Right cardiac atrium (tissue), 5 donors: ENCODE measurements at places on chromosomes 16 and 17.

- DNase-seq = no peak
These were observed 67.8 kb downstream of the GRIN2A start for GRCh38 chr16:10114409-10114808.

GRCh38 chr17:72430611-72431432, 310.0 kb downstream of the SOX9 start:
- no peak for DNase-seq

- no peak for DNase-seq
These were observed 85.3 kb downstream of the HAPSTR1 start for GRCh38 chr16:9176547-9177418.

DNA sequence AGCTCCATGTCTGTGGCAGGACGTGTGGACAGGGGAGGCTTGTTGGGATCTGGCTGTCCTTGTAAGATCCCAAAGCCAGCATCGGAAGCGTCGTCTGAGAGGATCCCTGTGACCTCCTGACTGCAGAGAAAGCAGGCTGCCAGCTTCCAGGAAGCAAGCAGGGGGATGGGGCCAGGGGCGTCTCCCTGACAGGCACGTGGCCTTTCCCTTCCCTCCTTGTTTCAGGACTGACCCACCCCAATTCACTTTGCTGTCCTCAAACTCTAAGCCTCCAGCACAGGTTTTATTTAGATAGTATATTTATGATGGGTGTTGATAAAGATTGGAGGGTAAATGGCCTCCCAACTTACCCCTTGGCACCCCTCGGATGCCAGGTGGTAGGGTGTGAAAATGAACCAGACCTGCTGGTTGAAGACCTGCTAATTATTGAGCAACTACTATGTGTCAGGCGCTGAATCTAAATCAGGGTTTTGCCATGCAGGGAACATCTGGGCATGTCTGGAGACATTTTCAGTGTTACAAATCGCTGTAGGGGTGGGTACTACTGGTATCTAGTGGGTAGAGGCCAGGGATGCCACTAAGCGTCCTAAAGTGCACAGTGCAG, 24.5 kb downstream of the SOCS1 start:
- DNase-seq = no peak

GRCh38 chr16:68768175-68768574, 31.1 kb downstream of the CDH1 start:
- no peak for DNase-seq

DNA sequence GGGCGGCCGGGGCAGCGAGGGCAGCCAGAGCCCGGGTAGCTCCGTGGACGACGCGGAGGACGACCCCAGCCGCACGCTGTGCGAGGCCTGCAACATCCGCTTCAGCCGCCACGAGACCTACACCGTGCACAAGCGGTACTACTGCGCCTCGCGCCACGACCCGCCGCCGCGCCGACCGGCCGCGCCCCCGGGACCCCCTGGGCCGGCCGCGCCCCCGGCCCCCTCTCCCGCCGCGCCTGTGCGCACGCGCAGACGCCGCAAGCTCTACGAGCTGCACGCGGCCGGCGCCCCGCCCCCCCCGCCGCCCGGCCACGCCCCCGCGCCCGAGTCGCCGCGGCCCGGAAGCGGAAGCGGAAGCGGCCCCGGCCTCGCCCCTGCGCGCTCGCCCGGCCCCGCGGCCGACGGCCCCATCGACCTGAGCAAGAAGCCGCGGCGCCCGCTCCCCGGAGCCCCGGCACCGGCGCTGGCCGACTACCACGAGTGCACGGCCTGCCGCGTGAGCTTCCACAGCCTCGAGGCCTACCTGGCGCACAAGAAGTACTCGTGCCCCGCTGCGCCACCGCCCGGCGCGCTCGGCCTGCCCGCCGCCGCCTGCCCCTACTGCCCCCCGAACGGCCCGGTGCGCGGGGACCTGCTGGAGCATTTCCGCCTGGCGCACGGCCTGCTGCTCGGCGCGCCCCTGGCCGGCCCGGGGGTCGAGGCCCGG, 36.1 kb upstream of the ZC3H18 start:
- peak; percentile 76 for DNase-seq

- no peak for DNase-seq
These were observed 451.5 kb upstream of the HSBP1 start for GRCh38 chr16:83356266-83356665.

- DNase-seq = peak; percentile 70
These were observed 25.8 kb downstream of the TTYH2 start for GRCh38 chr17:74239172-74239571.

DNA sequence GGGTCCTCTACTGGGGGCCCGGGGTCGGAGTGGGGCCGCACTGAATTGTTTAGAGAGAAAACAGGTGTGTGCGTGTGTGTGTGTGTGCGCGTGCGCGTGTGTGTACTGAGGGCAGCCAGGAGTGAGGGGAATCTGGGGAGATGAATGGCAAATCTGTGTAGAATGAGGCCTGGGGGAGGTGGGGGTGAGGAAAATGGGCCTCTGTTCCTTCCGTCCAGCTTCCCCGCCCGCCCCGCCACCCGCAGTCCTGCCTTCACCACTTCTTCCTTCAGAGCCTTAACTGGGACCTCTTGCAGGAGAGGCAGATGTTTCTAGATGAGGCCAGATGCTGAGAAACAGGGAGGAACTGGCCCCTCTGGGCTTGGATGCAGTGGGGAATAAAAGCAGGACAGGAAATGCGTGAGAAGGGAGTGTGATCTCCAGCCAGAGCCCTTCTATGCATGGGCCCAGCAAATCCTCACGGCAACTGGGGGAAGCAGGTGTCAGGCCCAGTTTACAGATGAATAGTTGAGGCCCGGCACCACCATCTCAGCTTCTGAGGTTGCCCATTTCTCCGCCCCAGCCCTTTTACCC, 29.7 kb upstream of the NGFR start:
- no peak for DNase-seq

- DNase-seq = peak; percentile 48
These were observed 40.5 kb upstream of the RASD1 start for GRCh38 chr17:17536702-17537101.

GRCh38 chr16:88806491-88807111, 3.0 kb downstream of the CDT1 start:
- DNase-seq = no peak

DNA sequence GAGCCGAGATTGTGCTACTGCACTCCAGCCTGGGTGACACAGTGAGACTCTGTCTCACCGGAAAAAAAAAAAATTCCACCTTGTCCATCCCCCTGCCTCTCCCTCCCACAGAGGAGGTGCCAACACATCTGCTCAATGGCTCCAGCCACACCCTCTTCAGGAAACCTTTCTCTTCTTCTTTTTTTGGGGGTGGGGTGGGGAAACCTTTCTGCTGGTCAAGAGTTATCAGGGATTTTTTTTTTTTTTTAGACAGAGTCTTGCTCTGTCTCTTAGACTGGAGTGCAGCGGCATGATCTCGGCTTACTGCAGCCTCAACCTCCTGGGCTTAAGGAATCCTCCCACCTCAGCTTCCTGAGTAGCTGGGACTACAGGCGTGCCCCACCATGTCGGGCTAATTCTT, 18.7 kb downstream of the TNS4 start:
- DNase-seq = no peak

DNA sequence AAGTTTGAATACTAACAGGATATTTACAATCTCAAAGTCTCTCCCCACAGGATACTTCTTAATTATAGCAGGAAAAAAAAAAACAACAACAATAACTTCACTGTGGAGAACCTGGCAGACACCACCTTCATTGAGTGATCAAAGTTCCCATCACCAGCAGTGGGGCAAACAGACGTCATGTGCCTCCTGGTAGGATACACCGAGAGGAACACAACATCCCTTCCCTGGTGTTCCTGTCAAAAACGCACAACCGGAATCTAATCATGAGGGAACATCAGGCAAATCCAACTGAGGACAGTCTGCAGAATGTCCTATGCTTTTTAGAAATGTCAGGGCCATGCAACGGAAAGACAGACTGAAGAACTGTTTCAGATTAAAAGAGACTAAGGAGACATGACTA, 80.0 kb downstream of the ZFHX3 start:
- no peak for DNase-seq

GRCh38 chr17:50353600-50354195, 7.8 kb downstream of the XYLT2 start:
- DNase-seq = no peak

DNA sequence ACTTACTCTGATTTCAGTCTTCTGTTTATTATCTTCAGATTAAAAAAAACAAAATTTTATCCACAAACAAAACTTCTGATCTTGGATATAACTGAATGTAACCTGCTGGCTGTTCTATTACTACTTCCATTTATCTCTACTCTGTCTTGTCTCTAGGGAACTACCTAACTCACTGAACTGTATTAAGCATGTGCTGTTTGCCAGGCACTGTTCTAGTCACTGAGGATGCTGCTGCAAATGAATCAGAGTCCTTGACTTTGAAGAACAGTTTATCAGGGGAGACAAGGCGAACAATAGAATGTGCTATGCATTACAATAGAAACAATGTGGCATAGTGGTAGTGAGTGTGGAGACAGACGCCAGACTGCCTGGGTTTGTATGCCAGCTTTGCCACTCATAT, 2.3 kb upstream of the ANKRD40 start:
- no peak for DNase-seq

GRCh38 chr16:22358000-22358399, 16.4 kb downstream of the CDR2 start:
- no peak for DNase-seq

- DNase-seq = no peak
These were observed 41.5 kb downstream of the USP22 start for GRCh38 chr17:21001111-21001812.

DNA sequence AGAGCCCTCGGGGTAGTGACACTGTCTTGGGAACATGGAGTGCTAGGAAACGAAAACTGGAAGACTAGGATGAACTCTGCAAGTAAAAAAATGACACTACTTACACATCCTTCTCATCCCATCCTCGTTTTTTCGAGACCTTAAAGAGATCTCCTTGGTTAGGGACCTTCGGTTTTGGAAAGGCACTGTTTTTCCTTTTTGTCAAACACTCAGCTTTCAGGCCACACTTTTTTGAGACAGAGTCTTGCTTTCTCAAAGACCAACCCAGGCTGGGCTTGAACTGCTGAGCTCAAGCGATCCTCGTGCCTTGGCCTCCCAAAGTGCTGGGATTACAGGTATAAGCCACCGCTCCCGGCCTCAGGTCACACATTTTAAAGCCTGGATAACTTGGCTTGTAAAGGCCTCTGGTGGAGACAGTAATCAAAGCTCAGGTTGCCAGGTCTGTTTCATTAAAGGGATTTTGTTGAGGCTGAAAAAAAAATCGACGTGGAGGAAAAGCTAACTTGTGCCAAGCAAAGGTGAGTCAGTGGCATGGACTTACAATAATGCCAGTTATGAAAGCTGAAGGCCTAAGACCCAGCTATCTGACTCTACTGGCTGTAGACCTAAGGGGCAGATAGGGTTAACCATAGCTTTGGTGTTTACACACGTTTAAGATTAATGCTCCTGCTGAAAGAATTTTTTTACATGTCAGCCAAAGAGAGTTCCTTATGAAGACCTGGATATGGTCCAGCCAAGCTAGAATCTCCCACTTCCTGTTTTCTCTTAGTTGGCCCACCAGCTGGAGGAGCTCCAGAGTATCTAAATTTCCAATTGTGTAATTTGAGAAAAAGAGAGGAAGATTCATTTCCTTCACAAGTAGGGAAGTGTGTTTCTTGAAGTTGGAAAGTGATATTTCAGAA, 823 bp downstream of the NBR1 start:
- peak; percentile 33 for DNase-seq

- no peak for DNase-seq
These were observed 1.5 kb downstream of the SP2 start for GRCh38 chr17:47897561-47897960.

DNA sequence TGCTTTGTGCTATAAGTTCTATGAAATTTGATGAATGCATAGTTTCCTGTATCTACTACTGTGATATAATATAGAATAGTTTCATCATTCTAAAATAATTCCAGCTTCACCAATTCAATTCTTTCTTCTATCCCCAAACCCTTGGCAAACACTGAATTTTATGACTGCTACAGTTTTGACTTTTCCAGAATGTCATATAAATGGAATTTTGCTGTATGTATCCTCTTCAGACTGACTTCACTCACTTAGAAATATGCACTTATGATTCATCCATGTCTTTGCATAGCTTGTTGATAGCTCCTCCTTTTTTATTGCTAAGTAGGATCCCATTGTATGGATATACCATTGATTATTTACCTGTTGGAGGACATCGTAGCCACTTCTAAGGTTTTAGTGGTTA, 89.1 kb upstream of the HS3ST3A1 start:
- DNase-seq = no peak

- DNase-seq = no peak
These were observed 218.8 kb downstream of the IRF8 start for GRCh38 chr16:86117756-86118155.

DNA sequence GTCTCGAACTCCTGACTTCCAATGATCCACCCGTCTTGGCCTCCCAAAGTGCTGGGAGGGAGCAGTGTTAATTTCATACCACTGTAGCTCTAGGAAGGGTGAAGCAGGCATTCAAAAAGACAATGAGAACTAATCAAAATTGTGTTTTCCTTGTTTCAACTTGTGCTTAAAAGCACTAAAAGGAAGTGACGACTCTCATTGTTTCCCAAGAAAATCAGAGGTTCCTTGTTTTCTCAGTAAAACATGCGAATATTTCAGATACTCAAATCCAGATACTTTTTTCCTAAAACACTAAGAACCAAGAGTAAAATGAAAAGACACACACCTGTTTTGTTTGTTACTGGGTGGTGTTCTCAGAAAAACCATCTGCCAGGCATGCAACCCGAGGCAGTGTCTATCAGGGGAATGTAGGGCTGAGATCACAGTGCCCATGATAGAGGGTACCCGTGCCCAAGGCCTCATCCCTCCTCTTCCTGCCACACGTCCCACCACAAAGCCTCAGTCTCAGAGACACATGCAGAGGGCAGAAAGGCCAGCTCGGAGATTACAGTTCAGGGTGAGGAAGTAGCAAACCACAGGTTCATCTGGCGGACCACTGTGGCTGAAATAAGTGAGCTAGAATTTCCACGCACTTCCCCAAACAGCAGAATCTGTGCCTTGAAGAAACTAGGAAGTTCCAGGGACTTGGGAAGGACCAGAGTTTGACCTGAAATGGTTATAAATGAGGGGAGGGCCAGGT, 33.7 kb downstream of the GINS3 start:
- no peak for DNase-seq

DNA sequence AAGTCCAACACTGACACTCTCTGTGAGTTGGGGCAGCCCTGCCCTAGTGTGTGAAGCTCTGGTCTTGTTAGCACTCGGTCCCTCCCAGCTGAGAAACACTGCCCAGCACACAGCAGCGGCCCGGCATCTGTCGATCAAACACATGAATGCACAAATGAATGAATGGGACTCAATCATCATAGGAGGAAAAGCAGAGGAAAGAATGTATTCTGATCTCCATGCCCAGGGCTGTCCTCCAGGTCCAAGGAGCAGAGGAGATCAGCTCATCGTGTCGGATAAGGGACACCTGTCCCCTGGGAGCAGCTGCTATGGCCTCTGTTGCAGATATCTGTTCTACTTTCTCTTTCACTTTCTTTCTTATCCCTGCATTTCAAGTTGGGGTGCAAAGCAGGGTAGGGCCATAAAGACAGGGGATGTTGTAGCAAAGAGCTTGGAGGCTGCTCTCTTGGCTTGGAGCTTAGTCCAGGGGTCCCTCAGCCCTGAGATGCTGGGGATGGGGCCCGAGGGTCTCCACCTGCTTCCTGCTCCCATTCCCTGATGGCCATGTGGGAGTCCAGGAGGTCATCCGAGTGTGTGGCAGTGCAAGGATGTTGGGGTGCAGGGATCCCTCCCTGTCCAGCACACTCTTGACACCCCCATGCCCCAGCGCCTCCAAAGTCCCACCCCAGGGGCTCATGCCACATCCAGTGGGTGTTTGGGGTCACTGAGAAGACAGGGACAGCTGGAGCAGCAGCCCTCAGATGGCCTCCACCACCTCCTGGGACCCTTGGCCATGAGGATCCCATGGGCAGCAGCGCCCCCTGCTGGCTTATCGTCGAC, 88.2 kb downstream of the IRF8 start:
- DNase-seq = peak; percentile 50
